Stimulated activated naive CD4-positive, alpha-beta T cell treated with Interleukin-2 at 50 U/mL for 16 hours (primary cell): ENCODE measurements at places on chromosomes 12 and 14.

DNA sequence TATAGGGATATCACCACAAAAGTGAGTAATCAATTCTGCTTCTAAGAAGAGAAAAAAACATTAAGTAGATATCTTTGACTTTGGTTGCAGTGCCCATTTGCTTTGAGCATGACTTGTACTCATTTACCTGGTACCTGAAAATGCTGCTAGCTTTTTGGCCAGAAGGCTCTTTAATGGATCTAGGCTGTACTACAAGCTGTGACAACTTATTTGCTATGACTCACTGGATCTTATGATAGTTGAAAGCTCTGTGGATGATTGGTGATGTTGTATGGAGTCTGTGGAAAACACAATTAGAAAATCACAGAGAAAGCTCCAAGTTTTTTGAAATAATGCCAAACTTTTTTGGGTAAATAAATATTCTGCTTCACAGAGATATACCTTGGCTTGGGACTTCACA is 960.9 kb upstream of the FBXO33 start:
- no peak for DNase-seq

GRCh38 chr14:104108570-104109541 is 23.4 kb downstream of the ASPG start:
- DNase-seq = no peak

DNA sequence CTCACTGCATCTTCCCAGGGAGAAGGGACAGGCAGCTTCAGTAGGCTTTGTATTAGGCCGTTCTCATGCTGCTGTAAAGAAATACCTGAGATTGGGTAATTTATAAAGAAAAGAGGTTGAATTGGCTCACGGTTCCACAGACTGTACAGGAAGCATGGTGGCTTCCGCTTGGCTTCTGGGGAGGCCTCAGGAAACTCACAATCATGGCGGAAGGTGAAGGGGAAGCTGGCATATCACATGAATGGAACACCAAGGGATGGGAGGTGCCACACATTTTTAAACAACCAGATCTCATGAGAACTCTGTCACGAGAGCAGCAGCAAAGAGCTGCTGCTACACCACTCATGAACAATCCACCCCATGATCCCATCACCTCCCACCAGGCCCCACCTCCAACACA is 182.2 kb upstream of the SFSWAP start:
- no peak for DNase-seq

GRCh38 chr14:31208546-31209424 is 1.2 kb upstream of the HECTD1 start:
- peak; percentile 49 for DNase-seq

- DNase-seq = no peak
Observed at GRCh38 chr14:53355581-53356112, 202.5 kb upstream of the DDHD1 start.

DNA sequence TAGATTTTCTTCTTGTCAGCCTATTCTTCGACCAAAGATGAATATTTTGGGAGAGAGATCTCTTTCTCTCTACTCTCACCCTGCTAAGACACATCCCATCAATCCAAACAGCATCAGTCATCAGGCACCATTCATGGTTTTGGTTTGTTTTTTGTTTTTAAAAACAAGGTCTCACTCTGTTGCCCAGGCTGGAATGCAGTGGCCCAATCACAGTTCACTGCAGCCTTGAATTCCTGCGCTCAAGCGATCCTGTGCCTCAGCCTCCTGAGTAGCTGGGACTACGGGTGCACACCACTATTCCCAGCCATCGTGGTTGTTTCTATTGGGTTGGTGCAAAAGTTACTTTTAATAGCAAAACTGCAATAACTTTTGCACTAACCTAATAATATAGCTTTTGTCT is 14.4 kb upstream of the ITPR2 start:
- no peak for DNase-seq

DNA sequence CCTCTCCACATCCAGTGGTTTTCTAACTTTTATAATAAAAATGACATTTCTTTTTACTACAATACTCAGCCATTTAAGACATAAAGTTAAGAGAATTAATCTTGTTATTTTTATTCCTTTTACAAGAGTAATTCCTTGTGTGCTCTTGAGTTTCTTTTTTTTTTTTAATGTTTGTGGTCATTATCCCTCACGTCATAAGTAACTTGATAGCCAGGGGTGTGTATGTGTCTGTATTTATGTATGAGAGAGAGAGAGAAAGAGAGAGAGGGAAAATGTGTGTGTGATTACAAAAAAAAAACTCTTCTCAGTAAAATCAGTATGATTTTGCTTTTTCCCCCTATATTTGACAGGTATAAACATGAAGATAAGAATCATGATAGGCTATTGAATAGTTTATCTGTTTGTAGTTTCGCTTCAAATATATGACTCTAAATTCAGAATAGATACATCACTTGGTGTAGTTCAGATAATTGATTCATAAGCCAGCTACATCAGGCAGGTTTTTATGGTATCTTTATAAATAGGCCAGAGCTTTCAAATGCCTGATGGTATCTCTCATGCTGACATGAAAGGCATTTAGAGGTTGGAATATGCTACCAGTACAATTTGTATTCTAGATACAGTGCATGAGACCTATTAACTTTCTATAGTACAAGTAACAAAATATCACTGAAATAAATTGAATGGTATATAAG is 34.9 kb downstream of the RERGL start:
- no peak for DNase-seq

GRCh38 chr14:59085207-59085739 is 103.2 kb upstream of the DAAM1 start:
- DNase-seq = no peak

DNA sequence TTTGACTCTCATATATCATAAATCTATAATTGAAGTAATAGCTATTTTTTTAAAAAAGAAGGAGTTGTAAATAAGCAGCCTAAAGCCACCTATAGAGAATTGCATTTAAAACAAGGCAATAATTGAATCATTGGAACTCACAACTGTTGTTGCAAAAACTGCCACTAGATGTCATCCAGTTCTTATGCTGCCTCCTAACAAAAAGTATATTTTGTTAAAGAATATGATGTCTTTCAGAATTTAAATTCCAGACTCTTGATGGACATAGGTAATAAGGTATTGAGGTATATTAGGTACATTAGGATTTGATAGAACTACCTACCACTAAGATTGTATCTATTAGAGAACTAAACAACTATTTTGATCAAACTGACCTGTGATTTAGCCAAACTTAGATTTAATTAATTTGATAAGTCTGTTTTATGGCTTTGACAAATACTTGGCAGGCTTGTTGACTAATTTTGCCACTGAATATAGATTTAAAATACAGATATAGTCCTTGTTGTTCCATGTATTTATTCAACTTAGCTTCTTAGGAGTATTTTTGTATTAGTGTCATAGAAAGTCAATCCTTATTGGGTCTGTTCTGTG is 401.4 kb downstream of the RPL10L start:
- no peak for DNase-seq

DNA sequence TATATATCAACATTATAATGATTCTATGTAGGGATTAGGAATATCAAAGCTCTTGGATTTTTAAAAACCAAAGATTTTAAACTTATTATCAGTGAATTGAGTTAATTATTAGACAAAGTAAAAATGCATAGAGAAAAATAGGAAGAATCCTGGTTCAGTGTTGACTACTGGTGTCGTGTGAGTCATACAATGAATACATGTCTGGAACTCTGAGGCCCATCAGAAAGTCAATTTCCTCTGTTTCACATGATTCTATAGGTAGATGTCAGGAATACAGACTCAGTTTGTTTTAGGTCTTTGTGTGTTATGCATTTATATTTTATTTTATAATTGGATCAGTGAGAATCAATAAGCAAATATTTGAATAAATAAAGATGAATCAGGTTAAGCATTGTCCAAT is 84.5 kb upstream of the RTL1 start:
- no peak for DNase-seq

DNA sequence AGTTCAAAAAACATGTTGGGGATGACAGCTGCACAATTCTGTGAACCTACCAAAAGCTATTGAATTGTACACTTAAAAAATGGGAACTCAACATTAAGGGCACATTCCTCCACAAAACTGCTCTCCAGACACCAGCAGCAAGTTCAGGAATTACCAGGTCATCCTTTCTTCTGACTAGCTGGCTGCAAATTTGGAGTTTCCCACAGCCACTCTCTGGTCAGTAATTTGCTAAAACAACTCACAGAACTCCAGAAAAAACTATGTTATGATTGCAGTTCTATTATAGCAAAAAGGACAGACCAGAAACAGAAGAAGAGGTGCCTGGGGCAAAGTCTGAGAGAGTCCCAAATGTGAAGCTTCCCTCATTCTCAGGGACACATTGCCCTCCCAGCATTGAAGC is 20.1 kb upstream of the PLEKHD1 start:
- DNase-seq = no peak

DNA sequence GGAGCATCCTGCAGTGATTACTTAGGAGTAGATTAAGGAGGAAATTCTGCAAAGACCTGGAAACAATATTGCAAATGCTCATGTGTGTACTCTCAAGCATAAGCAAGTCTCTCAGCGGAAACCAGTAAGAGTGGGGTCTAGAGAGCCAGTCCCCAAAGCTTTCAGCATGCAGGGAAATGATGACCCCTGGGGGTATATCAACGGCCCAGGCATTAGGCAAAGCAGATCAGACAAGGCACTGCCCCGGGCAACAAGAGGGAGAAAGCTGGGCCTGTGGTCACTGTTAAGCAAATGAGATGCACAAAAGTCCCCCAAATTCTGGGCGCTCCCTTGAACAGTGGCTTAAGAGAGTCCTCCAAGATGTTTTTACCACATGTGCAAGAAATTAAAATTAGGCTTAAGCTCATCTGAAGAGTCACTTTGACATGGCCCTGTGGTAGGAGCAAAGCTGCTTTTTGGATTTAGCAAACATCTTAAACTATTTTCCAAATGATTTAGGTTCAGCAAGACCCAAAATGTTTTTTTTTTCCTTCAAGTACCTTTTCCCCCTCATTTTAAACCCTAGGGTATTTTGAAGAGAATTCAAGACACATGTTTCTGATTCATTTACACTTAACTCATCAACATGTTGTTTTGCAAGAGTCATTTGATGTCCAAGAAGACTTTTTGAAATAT is 457.1 kb upstream of the TBX3 start:
- DNase-seq = no peak

DNA sequence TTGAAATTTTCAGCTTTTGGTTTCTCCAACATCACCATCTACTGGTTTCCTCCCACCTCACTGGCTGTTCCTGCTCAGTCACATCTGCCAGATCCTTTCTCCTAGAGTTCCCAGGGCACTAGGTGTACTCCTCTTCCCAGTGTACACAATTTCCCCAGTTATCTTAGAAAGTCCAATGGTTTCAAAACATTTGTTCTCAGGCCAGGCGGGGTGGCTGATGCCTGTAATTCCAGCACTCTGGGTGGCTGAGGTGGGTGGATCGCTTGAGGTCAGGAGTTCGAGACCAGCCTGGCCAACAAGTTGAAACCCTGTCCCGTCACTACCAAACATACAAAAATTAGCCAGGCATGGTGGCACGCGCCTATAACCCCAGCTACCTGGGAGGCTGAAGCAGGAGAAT is 60.7 kb downstream of the SPPL3 start:
- DNase-seq = no peak

- no peak for DNase-seq
Observed at GRCh38 chr14:77212943-77213678, 31.5 kb downstream of the TMEM63C start.

DNA sequence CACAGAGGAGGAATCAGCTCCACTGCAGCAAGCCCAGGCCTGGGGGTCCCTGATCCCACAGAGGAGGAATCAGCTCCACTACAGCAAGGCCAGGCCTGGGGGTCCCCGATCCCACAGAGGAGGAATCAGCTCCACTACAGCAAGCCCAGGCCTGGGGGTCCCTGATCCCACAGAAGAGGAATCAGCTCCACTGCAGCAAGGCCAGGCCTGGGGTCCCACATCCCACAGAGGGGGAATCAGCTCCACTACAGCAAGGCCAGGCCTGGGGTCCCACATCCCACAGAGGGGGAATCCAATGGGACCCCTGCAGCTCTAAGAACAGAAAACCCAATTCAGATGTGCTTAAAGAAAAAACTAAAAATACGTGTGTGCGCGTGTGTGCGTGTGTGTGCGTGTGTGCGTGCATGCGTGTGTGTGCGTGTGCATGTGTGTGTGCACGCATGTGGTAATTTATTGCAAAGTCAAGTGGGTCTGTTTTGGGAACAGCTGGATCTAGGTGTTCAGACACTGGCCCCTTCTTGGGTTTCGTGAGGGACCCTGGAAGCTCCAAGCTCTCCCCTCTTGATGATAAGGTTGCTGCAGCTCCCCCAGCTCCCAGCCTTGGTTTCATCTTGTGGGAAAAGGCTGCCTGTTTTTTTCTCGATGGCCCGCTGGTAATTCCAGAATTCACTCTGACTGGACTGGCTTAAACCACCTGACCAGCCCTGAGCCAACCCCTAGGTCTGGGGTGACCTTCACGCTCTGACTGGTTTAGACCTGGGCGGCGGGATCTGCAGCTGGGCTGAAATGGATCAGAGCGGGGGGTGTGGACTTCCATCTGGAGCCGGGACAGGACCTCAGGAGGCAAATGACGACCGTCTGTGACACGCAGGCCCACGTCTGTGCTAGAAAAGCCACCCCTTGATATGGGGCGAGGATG is 47.1 kb downstream of the GALNT9 start:
- no peak for DNase-seq

DNA sequence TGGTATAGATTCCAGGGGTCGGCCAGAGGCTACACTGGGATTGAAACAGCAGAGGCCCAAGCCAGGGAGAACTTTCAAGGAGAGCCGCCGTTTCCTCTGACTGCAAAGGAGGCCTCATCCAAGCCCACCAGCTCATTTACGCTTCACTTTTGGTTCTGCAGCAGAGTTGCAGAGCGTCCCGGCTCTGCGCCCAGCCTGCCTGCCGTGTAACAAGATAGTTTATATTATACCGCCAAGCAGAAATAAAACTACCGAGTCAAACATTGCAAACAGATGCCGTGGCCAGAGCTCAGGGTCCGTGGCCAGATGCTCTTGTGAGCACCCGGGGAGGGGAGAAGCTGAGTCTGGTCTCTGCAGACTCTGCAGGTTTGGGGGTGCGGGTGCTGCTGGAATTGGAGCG is 60.7 kb upstream of the TBX3 start:
- no peak for DNase-seq

DNA sequence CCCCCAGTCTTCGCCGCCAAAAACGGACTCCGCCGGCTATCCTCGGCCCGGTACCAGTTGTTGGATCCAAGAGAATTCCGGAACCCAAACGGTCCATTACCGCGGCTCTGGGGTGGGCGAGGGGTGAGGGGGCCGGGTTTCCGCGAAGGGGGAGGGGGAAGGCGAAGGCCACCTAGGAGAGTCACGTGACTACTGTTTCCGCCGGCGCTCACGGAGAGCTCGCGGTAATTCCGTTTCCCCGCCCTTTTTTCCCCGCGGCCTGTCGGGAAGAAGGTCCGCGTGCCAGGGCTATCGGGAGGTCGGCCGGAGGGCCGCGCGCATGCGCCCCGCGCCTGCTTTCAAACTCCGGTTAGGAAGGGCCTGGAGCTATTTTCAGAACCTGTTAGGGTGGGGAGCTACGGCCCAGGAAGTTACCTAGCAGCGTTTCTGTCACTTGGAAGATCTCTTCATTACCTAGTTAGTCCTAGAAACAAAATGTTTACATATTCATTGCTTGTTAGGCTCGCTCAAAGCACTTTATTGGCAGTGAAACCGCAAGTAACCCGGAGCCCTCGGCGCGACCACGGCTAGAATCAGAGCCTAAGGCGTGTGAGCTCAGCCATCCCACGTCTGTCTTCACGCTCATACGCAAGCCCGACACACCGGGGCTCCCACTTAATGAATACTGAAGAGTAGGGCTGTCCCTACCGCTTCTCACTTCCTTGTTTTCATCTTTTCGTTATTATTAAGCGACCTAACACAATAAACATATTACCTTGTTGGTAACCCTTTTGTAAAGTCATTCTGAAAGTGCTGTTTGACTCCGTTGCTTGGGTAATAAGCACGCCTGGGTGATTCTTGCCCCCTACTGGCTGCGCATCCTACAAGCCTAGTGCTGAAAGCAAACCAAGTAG is 624 bp upstream of the SBNO1 start:
- DNase-seq = peak; percentile 95

GRCh38 chr12:109695961-109696461 is 17.6 kb upstream of the FAM222A start:
- no peak for DNase-seq
